ENCODE measurements at places on chromosomes 12 and 14. TPM values are rescaled to one million over a fixed set of nuclear protein-coding genes. Genes with fewer than 3 reads are reported as not detected.

GARIN6 gene
- total RNA-seq: not detected

DHRS4 gene
- 39.2 TPM for total RNA-seq

DNA sequence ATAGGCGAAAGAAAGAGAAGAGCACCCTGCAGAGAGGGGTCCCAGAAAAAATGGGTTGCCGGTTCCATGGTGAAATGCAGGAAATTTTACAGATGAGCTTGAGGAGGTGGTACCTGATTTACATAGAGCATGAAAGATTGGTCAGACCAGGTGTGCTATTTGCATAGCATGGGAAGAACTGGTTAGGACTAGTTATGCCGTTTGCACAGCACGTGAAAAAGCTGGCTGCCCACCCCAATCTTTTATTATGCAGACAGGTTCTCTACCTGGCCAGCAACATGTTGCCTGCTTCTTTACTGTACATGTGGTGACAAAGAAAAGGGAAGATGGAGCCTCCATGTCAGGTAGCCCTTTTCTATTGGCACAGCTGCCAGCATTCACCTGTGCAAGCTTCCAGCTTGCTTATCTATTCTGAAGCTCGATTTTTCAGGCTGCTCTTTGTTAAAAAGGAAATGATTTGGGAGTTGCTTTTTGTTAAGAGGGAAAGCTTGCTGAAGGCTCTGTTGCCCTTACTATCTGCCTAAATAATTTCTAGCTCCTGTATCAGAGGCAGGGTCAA is 62.9 kb upstream of the ELK3 start:
- DNase-seq: no peak

GRCh38 chr12:123948401-123948795 is 24.2 kb downstream of the CCDC92 start:
- no peak for DNase-seq

DNA sequence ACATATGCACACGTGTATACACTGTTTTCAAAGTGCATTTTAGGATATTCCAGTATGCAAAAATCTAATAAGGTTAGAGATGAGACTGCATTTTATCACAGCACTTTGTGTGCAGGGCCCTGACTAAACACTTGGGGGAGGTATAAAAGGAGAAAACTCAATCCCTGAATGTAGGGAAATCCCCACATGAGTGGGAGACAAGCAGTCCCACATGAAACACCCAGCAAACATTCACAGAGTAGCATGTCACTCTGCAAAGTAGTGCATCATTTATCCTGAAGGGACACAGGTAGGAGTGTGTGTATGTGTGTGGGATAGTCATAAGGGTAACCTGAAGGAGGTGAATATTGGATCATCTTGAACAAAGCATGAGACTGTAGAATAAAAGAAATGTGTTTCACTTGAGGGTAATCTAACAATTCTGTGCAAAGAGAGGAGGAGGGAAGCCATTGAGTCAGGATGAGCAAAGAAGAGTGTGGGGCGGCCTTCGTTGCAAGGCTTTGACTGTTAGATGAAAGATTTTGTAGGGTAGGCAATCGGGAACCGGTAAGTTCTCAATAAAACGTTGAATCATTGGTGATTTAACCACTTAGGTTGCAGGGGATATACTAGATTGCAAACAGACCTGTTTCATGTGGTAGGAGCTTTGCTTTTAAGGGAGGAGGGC is 2.9 kb downstream of the PRPF40B start:
- no peak for DNase-seq

DNA sequence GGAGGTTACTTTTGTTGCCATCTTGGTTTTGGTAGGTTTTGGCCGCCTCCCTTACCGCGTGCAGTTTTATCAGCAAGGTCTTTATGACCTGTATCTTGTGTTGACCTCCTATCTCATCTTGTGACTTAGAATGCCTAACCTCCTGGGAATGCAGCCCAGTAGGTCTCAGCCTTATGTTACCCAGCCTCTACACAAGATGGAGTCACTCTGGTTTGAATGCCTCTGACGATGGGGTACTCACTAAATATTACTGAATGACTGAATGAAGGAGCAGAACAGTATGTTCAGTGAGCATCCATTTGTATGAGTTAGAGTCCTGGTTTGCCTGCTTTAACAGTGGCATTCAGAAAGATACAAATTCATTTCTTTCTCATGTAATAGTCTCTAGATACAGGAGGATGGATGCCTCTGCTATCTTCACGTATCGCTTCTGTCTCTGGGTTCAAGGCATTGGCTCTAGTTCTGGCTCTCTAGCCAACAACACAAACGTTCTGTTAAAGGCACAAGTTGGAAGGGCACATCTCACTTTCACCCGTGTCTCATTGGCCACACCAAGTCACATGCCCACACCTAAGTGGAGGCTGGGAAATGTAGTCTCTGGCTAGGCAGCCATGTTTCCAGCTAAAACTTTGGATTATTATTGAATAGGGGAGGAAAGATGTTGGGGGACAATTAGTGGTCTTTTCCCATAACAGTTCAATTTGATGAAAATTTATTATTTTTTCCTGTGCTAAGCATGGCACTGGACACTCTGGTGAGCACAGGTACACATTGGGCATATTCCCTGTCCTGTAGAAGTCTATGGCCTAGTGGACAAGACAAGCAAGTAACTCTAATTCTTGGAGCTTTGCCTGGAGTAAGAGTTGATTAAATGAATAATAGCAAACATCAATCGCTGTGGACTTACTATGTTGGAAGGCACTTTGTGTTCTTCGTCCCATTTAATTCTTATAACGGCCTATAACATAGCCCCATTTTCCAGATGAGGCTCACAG is 75.2 kb upstream of the RPH3A start:
- peak; percentile 6 for DNase-seq

DNA sequence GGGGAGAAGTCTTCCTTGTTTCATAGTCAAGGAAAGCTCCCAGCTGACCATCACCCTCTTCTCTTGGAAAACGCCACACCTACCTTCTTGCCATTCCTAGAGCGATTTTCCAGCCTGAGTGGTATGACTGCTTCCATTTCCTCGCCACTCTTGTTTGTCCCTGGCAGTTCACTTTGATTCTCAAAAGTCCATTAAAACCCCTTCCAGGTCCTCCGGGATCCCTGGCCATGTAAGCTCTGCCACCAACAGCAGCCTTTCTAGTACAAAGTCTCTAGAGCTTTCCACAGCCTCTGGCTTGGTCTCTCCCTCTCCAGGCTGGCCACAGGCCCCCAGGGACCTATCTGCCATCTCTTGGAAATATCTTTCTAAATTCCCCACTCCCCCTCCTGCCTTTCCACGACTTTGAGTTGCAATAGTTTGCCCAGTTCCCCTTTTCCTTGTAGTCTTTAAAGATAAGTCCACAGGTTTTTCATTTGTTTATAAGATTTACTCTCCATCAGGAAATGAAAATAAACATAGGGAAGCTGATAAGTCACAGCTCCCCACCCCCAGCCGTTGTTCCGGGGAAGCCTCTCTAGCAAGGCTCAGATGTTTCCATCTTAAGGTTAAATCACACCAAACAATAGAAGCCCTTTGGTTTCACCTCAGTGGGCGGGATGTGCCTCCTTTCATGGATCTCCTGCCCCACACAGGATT is 42.9 kb upstream of the SINHCAF start:
- DNase-seq: no peak

VRTN gene
- total RNA-seq: not detected

DNA sequence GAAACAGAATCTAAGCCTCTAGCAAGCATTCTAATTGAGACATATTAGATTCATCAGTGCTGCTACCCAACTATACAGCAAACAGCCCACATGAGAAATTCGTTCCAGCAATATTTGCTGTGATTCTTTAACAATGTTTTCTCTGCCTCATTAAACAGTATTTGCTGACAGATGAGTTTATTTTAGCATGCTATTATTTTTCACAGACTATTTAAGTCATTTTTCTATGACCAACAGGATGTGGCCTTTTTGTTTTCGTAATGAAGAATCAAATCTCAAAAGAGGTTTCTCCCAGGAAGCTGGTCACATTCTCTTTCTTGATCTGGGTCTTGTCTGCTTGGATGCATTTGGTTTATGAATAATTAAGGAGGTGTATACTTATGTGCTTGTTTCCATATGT is 23.2 kb upstream of the SERPINA12 start:
- no peak for DNase-seq

DNA sequence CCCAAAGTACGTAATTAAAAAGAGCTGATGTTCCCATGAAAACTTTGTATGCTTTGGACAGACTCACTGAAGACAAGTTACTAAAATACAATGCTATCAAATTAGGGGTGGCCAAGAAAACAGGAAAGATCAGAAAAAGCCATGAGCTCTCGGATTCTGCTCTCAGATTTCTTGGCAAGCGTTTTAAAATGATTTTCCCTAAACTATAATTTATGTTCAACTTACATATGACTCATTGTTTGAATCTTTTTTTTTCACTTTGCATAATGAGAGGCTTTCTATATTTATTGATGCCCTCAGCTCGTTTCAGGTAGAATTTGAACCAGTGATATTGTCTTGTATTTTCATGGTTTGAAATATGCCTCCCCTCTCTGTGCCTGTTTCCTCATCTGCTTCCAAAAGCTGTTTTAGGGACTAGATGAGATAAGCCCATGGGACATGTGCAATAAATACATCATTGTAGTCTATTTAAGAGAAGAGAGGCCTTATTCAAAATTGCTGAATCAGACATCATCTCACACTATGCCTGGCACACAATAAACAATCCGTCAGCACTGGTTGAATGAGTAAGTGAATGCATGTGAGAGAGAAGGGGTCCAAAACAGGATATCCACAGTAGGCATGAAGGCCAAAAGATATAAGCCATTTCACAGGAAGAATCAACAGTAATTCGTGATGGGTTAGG is 4.7 kb upstream of the IPO8 start:
- DNase-seq: no peak

ANO4 gene
- not detected for total RNA-seq

GRCh38 chr12:6816598-6816997 is 5.0 kb upstream of the GPR162 start:
- DNase-seq: no peak

GRCh38 chr12:106387848-106388377 is 30.4 kb downstream of the POLR3B start:
- no peak for DNase-seq

EGLN3 gene
- total RNA-seq: 14.3 TPM

COCH gene
- 27.8 TPM for total RNA-seq

DNA sequence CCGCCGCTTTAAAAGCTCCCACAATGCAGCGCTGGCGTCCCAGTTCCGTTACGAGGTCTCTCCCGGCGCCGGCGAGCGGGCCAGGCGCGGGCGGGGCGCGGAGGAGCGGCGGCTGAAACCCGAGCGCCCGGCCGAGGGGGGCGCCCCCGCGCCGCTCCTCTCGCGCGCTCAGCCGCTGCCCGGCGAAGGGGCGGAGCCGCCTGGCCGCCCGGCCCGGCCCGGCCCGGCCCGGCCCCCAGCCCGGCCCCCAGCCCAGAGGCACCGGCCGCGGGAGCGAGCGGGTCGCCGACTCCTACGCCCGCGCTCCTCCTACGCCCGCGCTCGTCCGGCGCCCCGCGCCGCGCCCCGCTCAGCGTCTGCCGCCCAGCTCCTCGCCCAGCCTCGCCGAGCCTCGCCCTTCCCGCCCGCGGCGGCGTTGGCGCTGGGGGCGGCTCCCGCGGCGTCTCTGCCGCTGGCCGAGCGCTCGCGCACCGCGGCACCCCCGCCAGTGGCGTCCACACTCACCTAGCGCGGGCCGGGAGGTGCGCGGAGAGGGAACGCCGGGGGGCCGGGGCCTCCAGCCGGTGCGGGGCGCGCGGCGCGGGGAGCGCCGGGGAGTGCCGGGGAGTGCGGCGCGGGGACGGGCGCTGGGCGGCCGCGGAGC is at the start of gene RASSF8:
TSS of gene RASSF8 (plus strand) at position 255 of the 643 bp plus-strand sequence. CDS start 96,662 bp downstream, outside the sequence.
- DNase-seq: peak; percentile 56

DNA sequence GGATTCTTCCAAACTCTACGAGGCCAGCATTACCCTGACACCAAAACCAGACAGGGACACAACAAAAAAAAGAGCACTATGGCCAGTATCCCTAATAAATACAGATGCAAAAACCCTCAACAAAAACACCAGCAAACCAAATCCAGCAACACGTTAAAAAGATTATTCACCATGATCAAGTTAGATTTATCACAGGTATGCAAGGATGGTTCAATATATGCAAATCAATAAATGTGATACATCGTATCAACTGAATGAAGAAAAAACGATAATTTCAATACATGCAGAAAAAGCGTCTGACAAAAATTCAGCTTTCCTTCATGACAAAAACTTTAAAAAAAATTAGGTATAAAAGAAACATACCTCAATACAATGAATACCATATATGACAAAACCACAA is 99.9 kb downstream of the CEP83 start:
- DNase-seq: no peak

DNA sequence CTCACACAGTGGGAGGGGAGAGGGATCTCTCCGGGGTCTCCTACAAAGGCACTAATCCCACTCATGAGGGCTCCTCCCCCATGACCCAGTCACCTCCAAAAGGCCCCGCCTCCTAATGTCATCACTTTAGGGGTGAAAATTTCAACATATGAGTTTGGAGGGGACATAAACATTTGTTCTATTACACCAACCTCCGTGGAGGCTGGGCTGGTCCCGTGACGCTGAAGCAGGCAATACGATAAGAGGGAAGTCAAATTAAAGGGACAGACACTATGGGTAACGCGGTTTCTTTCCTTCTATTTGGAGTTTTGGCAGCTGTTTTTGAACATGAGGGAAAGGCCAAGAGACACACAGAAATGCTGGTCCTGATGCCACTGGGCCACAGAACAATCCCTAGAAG is 175.7 kb upstream of the VASH1 start:
- no peak for DNase-seq

DNA sequence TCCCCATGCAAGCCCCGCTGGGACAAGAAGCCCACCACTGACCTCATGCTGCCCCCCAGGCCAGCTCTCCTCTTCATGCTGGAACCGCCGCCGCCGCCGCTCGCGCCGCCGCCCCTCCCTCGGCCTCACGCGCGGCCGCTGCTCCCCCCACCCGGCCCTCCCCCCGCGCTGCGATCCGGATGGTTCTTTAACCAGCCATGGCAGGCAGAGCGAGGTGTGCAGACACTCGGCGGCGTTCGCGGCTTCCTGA is at the start of gene DCAF5:
TSS of gene DCAF5 (minus strand) at position 218 of the 250 bp plus-strand sequence. CDS start at position 77, 141 bp downstream.
- no peak for DNase-seq

DNA sequence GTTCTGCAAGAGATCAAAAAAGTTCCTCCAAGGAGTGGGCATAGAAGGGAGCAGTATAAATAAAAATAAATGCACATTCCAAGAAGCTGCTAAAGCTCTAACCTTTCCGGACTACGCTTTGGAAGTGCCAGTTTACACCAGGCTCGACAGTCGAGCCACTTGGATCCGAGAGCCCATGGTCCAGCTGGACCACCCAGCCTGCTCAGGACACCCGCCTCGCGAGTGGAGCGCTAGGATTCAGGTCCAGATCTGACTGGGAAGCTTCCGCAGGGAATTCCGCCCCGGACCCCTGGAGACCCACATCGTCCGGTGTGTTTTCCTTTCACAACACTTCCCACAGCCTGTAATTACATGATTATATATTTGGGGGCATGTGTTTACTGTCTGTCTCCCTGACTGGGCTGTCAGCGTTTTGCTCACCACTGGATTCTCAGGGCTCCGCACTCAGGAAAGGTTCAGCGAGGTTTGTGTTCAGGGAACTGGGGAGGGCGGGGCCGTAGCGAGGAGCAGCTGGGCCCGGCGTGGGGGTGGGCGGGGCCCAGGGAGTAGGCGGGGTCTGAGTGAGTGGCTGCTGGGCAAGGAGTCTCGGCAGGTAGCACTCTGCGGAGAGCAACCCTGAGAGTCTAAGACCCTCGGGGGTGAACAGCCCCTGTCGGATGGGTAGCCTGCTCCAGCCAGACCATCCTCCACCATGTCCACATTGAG is 52.3 kb upstream of the TMEM263 start:
- peak; percentile 55 for DNase-seq

- DNase-seq: no peak
These were observed 6.6 kb downstream of the EXOC5 start for GRCh38 chr14:57262117-57262516.

All from NCI-H460 (cell line).